ENCODE measurements at places on chromosomes 7 and 10.

DNA sequence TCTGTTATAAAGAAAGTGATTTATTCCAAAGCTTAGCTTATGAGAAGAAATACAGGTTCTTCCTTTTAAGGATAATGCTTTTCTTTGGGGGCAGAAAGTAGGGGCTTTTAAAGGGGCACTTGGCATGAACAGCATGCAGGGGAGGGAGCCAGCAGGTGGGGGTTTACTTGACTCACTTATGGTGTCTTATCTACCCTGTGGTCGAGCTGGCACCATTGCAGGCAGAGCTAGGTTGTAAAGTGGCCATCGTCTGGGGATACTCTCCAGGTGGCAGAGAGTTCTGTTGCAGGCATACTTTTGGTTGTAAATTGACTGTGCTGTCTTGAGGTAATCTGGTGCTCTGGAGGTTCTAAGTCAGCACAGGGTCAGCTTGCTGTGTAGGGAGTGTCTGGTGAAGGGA lies 26.3 kb upstream of the IFRD1 start:
- peak; percentile 45 for DNase-seq

- DNase-seq: no peak
Observed at GRCh38 chr7:120307991-120308545, 35.1 kb downstream of the KCND2 start.

- DNase-seq: no peak
Observed at GRCh38 chr7:47553309-47553708, 28.6 kb downstream of the TNS3 start.

- DNase-seq: no peak
Observed at GRCh38 chr10:92381543-92381954, 90.6 kb downstream of the MARCHF5 start.

DNA sequence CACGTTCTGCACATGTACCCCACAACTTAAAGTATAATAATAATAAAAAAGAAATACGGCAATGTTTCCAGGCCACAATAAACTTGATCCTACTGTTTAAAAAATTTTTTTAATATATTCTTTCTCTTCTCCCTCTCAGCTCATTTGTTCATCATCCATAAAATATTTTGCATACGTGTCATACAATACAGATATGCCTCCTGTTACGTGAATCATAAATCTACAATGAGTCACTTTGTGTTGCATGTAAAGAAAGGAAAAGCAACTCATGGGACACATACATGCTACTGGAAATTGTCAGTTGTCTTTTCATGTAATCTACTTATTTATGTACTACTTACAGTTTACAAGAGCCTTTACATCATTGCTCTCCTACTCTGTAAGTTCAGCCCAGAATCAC lies 1.1 kb upstream of the TECTB start:
- DNase-seq: no peak

GRCh38 chr7:83271212-83272099 lies 108.8 kb upstream of the PCLO start:
- DNase-seq: no peak

- DNase-seq: peak; percentile 37
Observed at GRCh38 chr10:116637830-116638229, 17.1 kb downstream of the PNLIPRP2 start.

DNA sequence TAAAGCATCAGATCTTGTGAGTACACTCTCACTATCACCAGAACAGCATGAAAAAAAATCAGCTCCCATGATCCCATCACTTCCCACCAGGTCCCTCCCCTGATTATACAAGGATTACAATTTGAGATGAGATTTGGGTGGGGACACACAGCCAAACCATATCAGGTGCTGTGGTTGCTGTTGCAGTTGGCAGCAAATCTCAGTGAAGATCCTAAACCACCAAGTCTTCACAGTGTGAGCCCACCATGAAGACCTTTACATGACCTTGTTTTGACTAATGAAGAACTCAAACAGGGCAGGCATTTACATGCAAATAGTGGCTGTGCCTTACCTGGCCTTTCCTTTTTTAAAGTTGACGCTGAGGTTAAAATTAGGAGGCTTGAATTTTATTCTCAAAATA lies 242.6 kb downstream of the ACTR3B start:
- DNase-seq: no peak
